Effector CD4-positive, alpha-beta T cell (primary cell): ENCODE measurements at places on chromosomes 16 and 17.

DNA sequence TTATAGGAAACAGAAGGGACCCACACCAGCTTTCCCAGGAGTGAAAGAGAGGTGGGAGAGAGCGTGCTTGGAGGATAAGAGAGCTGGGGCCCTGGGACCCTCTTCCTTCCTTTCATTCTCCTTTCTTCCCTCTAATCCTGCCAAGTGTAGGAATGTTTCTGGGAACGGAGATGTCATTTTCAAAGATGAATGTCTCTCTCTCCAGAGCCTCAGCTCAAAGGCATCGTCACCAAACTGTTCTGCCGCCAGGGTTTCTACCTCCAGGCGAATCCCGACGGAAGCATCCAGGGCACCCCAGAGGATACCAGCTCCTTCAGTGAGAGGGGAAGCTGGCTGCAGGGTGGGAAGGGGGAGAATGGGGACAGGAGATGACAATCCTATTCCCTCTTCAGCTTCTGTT, 2.0 kb downstream of the FGF11 start:
- no peak for DNase-seq

GRCh38 chr16:65176603-65177002, 54.7 kb upstream of the CDH11 start:
- no peak for DNase-seq

DNA sequence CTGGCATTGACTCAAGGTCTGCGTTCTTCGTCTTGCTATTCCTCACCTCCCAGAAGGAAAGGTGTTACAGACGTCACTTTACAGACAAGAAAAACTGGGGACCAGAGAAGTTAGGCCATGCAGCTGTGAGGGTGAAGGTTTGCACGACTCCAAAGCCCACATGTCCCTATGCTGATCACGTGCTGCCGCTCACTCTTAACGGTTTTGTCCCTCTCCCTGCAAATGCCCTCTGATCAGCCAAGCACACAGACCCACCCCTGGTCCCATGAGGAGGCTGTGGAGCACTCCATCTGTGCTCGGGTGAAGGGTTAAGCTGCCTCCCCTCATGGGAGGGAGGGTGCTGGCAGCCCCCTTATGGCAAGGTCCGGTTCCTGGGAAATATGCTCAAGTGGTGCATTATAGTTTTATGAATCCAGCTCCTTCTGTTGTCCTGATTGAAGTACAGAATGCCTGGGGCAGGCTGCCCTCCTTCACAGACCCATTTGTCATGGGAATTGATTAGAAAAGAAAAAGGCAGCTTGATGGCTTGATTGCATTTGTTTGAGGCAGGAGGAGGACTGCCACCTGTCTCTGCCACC, 18.8 kb downstream of the CCDC182 start:
- no peak for DNase-seq

DNA sequence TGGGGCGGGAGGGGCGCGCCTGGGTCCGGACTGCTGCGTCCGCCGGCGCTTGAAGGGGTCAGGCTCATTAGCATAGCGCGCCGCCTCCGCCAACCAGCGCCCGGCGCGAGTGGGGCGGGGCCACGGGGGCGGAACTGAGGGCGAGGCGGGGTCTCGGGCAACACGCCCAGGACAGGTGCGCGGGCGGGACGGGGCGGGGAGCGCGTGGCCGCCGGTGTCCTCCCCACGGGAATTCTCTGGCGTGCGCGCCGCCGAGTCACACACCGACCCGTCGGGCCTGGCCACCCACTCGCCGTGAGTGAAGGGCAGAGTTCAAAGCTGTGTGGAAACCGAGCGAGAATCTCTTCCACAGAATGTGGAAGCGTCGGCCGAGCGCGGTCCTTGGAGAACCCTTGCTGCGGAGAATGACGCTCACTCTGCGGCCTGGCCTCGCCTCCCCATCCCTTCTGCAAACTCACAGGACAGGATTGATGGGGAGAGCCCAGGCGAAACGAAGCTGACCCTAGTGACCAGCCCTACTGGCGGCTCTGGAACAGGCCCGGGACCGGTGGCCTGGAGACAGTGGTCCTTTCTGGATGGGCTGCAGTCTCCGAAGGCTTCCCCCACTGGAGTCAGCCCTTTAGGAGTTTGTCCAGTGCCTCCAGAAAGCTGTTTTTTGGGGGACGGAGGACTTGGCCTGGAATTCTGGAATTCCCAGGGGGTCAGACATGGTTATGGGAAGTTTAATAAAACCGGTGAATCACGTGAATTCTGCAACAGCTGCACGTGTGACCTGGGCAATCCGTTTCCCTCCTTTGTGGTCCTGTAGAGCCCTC, at the start of gene SNAI3:
Gene SNAI3, minus strand, starts transcription at position 69 of the 815 bp plus-strand sequence. CDS start 101 bp downstream, outside the sequence.
- peak; percentile 78 for DNase-seq

- no peak for DNase-seq
Measured at GRCh38 chr16:20612551-20613480, 36.6 kb upstream of the ACSM2B start.

DNA sequence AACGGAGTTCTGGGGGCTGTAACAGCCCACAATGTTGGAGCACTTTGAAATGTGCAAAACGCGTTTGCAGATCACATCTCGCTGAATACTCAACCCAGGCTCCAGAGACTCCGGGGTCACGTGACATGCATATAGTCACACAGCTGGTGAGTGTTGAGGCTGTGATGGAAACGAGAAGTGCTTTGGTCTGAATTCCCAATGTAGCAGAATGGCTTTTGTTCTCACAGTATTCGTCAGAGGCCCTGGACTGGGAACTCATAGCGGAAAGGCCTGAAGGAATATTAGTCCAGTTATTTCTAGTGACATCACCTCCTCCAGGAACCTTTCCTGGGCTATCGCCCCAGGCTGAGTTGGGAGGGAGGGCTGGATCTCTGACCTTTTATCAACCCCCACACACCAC, 95.8 kb upstream of the CRHR1 start:
- DNase-seq, result no peak

DNA sequence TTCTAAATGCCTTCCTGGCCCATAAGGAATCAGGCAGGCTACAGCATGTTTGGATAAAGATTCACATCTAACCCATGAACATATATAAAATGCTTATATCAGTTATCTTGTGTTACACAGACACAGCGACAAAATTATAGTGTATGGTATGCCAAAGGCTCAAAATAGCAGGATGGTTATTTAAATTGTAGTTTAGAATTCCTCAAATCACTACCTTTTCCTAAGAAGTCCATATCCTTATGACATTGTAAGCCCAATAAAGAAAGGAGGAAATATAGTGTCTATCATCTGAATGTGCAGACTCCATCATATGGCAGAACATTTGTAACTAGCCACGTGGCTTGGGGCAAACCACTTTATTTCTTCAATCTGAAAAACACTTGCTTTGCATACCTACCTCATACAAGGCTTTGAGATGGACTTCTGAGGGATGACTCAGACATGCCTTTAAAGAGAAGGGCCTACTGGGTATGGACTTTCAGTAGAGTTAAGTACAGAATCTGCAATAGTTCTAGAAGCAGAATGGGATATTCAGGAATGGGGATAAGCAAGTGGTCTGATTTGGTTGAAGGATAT, 12.1 kb upstream of the DHX8 start:
- DNase-seq, result no peak
